Activated naive CD4-positive, alpha-beta T cell treated with anti-CD3 and anti-CD28 coated beads, Interleukin-2, amount 50 U/mL, for 72 hours (primary cell): ENCODE measurements at places on chromosomes 16 and 17.

DNA sequence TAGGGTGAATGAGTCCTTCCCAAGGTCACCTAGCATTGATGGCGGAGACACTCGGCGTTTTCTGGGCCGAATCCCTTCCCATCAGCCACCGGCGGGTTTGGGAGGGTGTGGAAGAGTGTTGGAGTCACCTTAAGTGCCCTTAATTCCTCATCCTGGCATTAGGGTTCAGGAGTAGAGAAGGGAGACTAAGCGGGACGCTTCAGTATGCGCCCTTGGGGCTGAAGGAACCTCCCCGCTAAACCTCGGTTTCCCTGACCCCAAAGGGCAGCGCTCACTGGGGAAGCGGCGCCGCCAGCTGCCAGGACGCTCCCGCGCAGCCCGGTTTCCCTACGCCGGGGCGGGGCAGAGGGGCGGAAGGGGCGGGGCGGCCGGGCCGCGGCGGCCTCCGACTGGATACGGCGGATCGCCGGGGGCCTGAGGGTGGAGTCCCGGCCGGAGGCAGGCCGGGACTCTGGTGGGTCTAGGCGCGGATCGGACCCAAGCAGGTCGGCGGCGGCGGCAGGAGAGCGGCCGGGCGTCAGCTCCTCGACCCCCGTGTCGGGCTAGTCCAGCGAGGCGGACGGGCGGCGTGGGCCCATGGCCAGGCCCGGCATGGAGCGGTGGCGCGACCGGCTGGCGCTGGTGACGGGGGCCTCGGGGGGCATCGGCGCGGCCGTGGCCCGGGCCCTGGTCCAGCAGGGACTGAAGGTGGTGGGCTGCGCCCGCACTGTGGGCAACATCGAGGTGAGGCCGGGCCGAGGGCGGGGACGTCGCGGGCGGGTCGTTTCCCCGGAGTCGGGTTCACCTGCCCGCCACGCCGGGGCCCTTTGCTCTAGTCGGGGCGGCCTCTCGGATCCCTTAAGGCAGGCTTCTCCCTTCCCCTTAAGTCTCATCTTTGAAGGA, at the start of gene DHRS11:
DHRS11 (plus strand) TSS at position 446 of the 882 bp plus-strand sequence; CDS start at position 577, 131 bp downstream.
- peak; percentile 82 for DNase-seq

GRCh38 chr17:80221351-80222105, 1.3 kb downstream of the SLC26A11 start:
- no peak for DNase-seq

GRCh38 chr17:8785547-8786413, 13.4 kb downstream of the MFSD6L start:
- DNase-seq, result no peak

DNA sequence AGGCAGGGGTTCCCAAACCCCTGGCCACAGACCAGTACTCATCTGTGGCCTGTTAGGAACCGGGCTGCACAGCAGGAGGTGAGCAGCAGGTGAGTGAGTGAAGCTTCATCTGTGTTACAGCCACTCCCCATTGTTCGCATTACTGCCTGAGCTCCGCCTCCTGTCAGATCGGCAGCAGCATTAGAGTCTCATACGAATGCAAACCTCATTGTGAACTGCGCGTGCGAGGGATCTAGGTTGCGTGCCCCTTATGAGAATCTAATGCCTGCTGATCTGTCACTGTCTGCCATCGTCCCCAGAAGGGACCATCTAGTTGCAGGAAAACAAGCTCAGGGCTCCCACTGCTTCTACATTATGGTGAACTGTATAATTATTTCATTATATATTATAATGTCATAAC, 25.1 kb upstream of the RMI2 start:
- DNase-seq, result no peak

GRCh38 chr16:7318686-7319085, 14.0 kb upstream of the RBFOX1 start:
- no peak for DNase-seq

- no peak for DNase-seq
Measured at GRCh38 chr16:49179714-49180330, 101.8 kb downstream of the CBLN1 start.

DNA sequence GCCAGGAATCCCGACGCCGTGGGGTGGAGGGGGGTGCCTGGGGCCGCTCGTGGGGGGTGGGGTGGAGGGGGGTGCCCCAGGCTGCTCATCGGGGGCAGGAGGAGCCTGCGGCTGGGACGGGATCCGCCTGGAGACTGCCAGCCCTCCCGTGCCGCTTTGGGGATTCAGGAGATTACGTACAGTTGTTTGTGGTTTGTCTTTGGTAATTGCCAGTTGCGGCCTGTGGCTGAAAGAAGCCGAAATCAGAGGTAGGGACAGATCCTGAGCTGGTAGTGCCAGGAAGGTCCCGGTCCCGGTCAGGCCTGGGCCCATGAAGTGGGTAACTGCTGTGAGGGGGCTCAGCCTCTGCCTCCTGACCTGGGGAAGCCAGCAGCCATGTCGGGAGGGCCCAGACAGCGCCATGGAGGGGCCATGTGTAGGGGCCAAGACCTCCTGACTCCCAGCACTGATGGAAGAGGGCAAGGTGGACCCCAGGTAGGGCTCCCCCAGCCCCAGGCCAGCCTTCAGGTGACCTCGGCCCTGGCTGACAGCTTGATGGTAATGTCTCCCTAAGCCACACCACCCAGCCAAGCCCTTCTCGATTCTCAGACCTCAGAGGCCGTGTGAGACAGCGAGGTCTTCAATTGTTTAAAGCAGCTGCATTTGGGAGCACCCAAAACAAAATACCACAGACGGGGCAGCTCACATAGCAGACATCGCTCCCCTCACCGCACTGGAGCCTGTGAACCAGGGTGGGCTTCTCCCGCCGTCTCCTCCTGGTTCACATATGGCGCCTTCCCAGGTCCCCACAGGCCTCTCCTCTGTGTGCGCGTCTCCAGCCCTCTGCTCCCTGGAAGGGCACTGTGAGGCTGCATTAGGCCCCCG, 34.9 kb upstream of the SSTR5 start:
- DNase-seq, result no peak

- DNase-seq, result no peak
Measured at GRCh38 chr17:52465407-52465806, 306.9 kb upstream of the CA10 start.

DNA sequence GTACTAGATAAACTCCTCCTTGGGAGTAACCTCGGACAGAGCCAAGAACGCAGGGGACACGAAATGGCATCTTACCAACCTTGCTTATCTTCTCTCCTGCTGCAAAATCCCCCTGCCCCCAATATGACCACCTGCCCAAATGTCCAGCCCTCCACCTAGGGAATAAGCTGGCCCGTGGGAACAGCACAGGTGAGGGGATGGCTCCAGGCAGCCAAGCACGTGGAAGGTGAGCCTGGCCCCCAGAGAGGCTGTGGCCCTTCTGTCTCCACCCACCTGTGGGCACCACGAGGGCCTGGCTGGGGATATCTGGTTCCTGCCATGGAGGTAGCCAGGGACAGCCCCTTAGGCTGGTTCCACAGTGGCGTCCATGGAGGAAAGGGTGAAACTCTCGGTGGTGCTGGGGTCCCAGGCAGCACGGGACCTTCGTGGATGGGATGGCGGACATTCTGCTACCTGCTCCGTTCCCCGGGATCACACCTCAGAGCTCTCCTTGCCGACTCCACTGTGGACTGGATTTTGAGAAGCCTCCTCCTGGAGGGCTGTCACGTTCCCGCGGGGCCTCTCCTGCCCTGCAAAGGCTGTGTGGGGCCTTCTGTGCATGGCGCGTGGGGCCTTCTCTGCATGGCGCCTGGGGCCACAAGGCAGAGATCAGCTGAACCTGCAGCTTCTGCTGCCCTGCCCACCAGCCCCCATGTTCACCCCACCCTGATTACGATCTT, 388.5 kb upstream of the TNRC6C start:
- DNase-seq, result no peak

DNA sequence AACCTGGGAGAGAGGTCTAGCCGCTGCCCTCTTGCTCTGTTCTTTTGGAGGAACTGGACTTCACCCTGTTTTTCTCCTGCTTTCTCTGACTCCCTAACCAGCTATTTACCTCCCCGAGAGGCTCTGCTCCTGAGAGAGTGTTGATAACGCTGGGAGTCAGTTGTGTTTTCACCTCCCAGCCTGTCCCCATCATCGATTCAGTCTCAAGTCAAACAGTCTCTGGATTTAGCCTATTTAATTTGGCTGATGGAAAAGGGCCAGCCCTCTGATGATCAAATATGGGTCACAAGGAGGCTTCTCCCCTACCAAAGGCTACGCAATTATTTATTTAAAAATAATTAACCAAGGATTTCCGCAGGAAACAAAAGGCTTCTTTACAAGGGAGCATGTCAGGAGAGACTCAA, 31.8 kb downstream of the HNF1B start:
- no peak for DNase-seq

GRCh38 chr16:31745900-31746299, 127.7 kb upstream of the ZNF267 start:
- no peak for DNase-seq

DNA sequence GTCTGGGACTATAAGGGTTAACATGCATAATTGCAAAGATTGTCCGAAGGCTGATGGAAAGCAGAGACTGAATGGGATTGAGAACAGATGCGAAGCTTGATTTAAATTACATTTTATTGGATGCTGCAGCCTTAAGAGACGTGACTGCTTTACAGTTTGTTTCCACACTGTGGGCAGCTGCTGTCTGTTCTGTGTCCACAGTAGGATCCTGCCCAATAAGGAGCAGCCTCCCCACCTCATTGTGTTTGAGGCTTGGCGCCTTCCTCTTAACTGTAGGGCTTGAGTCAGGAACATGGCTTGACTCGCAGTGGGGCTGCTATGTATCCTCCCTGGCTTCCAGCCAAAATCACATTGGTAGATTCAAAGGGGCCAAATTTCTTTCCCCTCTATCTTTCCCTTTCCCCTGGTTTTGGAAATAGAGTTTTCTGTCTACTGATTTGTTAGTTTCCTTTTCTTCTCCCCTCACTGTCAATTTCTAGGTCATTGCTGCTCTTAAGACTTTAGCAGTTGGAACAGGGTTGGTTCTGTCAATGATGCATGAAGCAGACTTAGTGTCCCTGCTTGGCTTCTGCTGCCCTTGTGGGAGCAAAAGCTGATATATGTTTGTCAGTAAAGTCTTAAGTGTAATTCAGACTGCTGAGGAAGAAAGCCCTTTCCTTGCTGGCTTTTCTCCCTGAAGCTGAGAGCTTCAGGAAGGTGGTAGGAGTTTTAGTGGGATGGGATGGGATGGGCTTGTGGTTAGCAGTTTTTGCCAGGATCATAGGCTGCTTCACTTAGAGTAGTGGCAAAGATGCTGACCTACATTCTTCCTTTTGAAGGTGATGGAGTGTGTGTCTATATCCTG, 5.0 kb upstream of the RARA start:
- DNase-seq, result no peak

DNA sequence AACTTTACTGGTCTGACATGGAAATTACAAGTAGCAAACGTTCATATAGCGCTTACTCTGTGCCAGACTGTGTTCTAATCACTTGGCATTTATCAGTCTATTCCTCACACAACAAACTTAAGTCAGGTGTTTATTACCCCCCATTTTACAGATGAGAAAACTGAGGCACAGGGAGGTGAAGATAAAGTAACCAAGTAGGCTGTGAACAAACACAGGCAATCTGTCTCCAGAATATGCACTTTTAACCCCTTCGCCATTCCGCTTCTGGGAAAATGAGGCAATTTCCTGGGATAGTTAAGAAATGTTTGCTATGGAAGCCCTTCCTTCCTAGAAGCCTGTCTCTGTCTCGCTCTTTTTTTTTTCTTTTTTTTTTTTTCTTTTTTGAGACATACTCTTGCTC, 12.2 kb upstream of the CXCL16 start:
- DNase-seq, result no peak

- no peak for DNase-seq
Measured at GRCh38 chr16:70508752-70509151, 14.6 kb downstream of the COG4 start.

- DNase-seq, result peak; percentile 18
Measured at GRCh38 chr17:48374650-48375230, 55.3 kb downstream of the SKAP1 start.

- no peak for DNase-seq
Measured at GRCh38 chr17:28472871-28473497, 460 bp upstream of the SLC13A2 start.

- DNase-seq, result no peak
Measured at GRCh38 chr16:3689731-3690130, 27.6 kb downstream of the TRAP1 start.

GRCh38 chr16:5032748-5033167, 977 bp downstream of the NAGPA start:
- DNase-seq, result no peak

- DNase-seq, result no peak
Measured at GRCh38 chr16:86414991-86415740, 95.2 kb upstream of the FOXF1 start.

DNA sequence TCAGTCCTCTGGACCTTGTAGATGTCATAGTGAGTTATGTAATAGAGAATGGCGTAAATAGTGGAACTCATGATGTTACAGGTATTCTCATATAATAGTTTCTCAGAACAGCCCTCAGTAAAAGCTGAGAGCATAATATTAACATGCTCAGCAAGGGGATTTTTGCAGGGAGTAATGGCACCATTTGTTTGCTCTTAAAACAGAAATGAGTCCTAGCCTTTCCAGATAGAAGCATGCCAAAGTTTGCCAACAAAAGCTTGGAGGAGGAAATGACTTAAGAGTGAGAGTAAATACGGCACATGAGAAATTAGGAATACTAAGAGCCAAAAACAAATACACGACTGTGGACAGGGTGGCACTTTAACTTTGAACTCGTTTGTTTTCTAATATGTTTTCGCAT, 198.4 kb downstream of the ANKFN1 start:
- DNase-seq, result no peak

GRCh38 chr16:65833171-65833871, 533.2 kb upstream of the CDH5 start:
- no peak for DNase-seq

- no peak for DNase-seq
Measured at GRCh38 chr16:63612462-63613227, 1509.2 kb downstream of the CDH11 start.

DNA sequence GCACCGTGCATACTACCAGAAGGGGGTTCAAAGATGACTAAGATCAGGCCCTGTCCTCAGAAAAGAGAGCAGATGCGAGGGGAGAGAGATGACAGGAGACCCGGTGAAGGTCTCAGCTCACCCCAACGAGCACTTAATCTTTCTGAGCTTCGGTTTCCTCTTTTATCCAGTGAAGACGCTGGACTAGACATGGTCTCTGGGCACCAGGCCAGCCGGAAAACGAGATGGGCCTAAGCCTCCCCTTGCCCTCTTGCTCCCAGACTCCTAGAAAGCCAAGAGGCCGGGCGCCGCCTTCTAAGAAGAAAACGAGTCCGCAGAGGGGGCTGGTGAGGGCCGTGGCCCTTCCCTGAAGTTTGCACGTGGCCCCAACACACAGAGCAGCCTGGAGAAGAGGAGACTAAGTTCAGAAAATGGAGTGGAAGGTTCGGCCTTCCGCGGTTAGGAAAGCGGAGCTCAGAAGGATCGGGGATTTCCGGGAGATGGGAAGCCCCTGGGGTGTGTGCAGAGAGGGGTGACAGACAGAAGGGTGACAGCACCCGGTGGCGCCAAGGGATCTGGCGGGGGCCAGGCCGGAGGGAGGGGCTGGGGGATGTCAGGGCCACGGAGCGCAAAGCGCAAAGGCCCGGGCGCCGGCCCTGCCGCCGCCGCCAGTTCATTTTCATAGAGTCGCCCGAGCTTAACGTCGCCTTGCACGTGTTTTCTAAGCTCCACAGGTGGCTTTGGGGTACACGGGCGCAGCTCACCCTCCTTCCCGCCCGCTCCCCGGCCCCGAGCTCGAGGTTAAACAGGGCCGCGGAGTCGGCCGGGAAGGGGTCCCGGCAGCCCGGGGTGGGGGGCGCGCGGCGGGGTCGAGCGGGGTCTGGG, 42.1 kb upstream of the BHLHA9 start:
- no peak for DNase-seq

- DNase-seq, result no peak
Measured at GRCh38 chr16:35713762-35714650, 2254.6 kb downstream of the TP53TG3F start.

GRCh38 chr17:59151006-59151405, 4.0 kb downstream of the SKA2 start:
- no peak for DNase-seq

GRCh38 chr17:45302649-45303173, 14.1 kb downstream of the MAP3K14 start:
- DNase-seq, result no peak
